T-helper 2 cell (primary cell): ENCODE measurements at places on chromosomes 6 and 20.
A peak's percentile ranks its signal among the peaks of the same experiment; 100 is the strongest.

DNA sequence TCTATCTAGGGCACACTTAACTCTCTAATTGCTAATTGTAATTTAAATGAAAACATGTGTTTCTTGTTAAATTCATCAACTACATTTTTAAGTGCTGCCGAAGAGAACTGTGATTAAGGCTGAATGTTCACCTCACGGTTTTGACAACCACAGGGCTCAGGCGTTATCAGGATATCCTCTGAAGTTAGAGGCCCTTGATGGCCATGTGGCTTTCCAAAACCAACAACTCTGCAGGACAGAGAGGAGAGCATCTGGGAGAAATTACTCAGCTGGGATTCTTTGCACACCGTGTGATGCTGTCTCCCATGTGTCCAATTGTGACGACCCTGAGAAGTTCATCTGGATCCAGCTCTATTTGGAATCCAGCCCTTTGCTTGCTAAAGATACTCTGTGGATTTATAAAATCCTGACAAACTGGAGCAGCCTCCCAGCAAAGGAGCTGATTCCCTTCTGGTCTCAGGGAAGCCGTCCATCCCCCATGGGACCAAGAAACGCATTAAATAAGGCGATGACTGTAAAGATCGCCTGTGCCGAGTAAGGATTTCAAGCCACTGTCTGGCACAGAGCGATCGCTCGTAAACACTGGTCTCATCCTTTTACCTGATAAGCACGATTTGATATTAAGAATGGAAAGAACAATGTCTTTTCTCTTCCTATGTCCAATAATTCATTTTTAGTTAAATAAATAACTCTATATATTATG, 401.1 kb downstream of the CD83 start:
- DNase-seq: no peak

DNA sequence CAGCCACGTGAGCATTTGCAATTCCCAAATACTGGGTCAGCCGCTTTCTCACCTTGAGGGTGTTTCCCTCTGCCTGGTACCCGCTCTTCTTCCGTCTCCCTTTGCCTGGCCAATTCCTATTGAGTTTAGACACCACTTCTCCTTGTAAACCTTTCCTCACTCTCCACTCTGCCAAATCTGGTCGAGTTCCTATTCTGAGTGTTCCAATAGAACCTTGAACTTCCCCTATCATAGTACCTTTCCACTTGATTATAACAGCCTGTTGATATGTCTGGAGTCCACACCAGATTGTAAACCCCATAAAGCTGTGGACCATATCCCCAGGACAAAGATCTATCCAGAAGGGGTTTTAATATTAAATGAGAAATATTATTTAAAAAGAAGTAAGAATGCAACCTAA, 36.0 kb upstream of the EDN1 start:
- no peak for DNase-seq

DNA sequence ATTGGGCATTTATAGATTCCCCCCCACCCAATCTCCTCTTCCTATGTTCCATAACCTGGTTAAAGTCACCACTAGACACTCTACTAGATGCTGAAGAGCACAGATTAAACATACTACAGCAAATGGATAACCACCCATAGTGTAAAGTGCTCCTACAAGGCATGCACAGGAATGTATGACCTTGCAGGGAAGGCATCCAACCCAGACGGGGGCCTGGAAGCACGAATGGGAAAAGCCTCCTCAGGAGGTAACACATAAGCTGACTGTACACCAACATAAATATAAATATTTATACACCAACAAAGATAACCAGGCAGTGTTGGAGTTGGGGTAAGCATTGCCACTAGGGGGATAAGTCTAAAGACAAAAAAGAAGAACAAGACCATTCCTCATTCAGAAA, 691.7 kb downstream of the GRIK2 start:
- DNase-seq: no peak

DNA sequence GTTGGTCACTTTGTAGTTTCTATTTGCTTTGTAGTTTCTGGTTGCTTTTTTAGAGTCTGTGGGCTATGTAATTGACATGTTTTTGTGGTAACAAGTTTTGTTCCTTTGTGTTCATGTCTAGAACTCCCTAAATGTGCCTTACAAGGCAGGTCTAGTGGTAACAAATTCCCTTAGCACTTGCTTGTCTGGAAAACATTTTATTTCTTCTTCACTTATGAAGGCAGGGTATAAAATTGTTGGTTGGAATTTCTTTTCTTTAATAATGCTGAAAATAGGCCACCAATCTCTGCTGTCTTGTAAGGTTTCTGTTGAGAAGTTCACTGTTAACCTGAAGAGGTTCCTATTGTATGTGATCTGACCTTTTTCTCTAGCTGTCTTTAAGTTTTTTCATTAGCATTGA, 383.6 kb downstream of the EPHA7 start:
- no peak for DNase-seq

- no peak for DNase-seq
Observed at GRCh38 chr6:169292338-169293124, 38.9 kb upstream of the THBS2 start.

DNA sequence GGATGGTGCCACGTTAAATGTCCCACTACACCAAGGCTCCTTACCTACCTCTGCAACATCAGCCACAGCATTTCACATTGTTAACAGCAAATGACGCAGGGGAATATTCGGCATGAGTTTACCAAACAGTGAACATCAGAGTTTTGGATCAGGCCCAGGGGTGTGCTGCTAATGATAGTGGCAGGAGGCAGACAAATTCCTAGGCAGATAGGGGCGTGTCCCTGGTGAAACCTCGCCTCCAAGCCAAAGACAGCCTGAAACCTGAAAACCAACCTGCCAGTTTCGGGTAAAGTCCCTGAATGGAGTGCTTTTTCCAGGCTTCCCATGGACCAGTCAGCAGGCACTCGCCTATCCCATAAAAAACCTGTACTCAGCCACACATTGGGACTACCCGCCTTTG, 133.6 kb downstream of the SH3BGRL2 start:
- DNase-seq: no peak

DNA sequence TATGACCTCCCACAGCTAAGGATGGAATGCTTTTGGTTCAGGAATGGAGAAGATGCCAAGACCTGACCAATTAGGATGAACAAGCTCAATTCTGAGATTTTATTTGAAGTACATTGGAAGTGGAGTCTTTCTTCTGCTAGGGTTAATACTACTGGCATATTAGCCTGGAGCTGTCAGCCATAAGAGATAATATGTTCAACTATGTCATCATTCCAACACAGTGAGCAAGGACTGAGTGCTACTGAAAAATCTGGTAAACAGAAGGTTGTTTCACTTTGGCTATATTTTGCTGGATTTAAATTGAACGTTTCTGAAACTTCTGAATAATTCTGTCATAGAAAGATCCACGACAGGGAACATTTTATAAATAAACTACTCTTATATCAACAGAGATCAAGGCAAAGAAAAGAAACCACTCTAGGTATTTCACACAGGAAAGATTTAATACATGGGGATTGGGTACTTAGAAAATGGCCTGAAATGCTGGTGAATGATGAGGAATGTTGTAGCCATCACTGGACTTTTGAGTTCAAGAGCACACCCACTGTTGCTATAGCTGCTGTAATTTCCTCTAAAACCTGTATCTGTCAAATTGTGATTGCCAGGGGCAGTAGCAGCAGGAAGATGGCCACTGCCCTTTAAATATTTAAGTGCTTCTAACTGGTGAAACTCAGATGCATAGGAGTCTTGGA, 200.5 kb downstream of the PLCB4 start:
- no peak for DNase-seq

DNA sequence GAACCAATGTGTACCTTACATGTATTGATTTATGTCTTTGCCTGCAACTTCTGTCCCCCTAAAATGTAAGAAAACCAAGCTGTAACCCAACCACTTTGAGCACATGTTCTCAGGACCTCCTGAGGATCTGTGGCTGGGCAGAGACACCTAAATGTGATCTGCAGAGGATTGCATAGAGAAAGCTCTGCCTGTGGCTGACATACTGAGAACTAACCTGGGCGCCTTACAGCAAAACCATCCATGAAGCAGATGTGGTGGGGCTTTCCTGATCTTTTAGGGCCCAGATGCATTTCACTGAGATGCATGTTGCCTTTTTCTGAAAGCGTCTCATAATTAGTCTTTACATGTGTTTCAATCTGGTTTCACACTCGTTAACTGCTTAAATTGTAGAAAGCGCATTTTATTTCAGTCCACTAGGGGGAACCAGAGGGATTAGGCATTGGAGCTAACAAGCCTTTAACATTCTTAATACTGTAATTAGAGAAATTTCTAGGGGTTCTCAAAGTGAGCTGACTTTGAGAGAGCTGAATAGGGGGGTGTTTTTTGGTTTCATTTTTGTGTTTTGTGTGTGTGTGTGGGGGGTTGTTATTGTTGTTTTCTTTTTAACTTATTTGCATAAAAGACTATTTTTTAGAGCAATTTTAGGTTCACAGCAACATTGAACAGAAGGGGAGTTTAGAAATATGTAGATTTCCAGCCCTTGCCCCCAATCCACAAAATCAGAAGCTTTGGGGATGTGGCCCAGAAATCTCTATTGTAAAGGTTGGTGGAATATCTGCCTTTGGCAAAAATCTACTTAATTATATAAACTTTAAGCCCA, 50.9 kb upstream of the FAM184A start:
- peak; percentile 20 for DNase-seq

- DNase-seq: no peak
Observed at GRCh38 chr6:62146954-62147853, 138.8 kb downstream of the KHDRBS2 start.
